ENCODE measurements at places on chromosomes 7 and 10.

DNA sequence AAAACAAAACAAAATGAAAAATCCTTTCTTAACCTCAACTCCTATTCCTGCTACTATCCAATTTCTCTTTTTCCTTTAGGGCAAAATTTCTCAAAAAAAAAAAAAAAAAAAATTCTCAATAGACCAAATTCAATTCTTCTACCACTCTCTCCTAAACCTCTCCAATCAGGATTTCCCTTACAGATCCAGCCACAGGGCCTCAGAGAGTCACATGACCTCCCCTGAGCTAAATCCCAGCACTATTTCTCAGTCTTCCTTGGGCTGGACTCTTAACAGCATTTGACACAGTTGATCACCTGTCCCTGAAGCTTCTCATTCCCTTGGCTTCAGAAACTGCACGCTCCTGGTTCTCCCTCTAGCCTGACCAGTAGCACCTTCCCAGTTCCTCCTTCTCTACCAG, 4.9 kb downstream of the ZNF12 start:
- DNase-seq, result no peak

DNA sequence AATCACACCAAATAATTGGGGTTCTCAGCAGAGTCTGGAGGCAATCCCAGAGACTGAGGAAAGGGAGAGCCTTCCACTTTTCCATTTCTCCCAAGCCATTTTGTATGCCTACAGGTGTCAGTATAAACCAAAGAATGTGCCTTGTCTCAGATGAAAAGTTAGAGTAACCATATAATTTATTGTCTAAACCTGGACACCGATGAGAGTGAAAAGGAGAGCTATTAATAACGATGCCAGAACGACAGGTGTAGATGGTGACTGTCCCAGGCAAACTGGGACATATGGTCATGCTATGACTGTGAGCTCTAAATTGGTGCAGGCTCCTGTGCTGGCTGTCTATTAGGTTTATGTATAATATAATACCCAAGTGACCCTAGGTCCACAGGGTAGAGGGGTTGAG, 219.6 kb downstream of the ARHGAP12 start:
- DNase-seq, result no peak

GRCh38 chr10:62726142-62726541, 78.4 kb upstream of the ADO start:
- no peak for DNase-seq

- no peak for DNase-seq
Measured at GRCh38 chr10:117574498-117575146, 32.1 kb downstream of the EMX2 start.

GRCh38 chr7:44172803-44173424, 16.3 kb downstream of the GCK start:
- no peak for DNase-seq

DNA sequence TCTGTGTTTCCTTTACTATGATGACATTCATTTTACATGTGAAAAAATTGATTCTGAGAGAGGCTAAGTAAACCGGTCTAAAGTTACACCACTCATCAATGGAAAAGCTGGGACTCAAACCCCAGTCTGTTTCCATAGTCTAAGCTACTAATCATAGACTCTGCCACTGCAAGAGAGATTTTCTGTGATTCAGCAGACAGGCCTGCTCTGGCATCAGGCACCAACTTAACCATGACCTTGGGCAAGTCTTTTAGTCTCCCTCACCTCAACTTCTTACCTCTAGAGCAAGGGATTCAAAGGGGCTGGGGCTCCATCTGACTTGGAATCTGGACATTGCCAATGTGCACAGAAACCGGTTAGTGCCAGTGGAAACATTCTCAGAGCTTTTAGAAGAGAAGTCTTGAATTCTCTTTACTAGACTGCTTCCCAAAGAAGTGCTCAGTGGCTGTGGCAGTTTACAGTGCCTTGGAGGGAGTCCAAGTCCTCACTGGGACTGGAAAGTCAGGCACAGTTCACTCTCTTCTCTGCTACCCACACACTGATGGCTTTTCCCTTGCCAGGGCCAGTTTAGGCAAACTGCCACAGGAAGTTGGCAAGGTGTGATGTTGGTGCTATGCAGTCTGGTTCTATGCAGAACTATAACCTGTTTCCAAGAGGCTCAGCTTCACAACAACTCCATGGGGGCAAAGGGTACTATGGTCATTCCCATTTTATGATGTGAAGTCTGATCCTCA, 4.5 kb upstream of the BLNK start:
- no peak for DNase-seq

DNA sequence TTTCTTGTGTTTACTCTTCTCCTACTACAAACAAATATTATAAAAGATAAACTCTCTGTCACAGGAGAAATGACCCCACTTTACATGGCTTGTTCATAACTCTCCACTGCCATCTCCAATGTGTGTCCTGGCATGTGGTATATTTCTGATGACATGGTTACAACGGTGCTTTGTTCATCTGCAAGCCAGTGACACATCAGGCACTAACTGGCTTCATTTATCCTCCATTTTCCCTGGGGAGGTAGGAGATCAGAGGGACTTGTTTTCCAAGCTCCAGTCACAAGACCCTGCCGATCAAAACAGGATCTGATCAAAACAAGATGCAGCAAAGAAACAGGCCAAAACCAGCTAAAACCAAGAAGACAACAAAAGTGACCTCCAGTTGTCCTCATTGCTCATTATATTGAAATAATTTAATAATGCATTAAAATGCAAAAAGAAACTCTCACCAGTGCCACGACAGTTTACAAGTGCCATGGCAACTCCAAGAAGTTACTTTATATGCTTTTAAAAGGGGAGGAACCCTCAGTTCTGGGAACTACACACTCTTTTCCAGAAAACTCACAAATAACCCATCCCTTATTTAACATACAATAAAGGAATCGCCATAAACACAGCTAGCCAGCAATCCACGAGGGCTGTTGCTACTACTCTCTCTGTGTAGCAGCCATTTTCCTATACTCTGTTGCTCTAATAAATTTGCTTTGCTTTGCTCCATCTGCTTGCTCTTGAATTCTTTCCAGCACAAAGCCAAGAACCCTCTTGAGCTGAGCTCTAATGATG, 224.2 kb downstream of the XPNPEP1 start:
- DNase-seq, result no peak

DNA sequence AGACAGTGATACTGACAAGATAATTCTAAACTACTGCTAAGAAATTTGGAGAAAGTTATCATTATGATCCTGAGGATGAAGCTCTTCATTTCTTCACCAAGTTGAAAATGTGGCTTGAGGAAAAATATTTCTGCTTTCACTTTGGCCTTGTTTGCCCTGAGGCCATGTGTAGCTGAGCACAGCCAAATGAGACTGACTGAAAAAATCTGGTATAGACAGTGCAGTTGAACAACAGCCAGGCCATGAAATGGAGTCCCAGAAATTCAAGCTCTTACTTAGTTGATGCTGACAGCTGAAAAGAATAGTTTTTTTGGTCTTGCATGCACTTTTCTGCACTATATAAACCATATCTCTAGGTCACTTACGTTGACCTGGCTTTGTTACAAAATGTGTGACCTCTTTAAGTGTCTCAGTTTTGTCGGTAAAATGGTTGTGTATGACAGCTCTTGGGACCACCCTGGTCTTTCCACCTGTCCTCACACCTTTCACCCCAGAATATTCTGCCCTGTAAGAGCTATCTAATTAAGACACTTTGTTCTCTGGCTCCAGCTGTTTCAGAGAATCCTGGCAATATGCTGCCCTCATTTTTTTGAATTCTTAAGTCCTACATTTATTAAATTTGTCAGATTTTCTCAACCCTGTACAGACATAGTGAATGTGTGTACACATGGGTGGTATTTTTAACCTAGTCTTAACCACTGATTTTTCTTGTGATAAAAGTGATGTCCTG, 91.3 kb downstream of the CD36 start:
- DNase-seq, result no peak

DNA sequence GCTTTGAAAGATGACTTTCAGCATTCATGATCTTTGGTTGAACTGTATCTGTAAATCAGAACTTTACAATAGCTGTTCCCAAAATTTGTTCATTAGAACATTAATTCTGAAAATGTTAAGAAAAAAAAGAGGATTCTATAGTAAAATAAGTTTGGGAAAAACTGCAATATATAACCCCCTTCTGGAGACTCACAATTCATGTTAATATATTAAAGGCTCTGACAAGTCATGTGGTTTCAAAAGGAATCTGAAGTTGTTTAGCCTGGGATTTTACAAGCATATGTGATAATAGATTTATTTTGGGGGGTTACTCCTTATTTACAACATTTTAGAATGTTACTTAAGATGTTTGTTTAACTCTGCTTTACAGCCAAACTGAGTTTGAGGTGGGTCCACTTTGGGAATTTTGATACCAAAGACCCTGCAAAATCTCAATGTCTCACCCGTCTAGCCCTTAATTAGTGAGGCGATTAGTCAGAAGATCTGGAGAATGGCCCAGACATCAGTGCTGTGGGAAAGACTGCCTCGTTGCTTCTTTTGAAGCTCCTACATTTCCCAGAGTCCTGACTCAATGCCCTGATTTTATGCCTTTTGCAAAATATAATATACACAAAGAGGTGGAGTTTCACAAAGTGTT, 40.0 kb downstream of the CDK1 start:
- no peak for DNase-seq

GRCh38 chr7:121204537-121204936, 124.3 kb upstream of the WNT16 start:
- DNase-seq, result no peak

DNA sequence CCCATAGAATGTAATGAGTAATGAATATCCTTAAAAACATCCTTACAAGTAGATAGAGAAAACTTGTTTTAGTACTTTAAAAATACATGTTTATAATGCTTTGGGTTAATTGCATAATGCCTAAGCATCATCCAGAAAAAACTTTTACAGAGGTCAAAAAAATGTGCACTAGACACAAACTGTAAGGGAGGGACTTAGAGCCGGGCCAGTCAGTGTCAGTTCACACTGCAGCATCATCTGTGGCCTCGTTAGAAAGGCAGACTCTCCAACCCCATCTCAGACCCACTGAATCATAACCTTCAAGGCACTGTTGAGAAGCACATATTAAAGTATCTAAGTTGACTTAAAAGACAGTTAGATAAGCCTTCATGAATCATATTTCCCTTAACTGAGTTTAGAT, 230.1 kb upstream of the PRPS1L1 start:
- no peak for DNase-seq

DNA sequence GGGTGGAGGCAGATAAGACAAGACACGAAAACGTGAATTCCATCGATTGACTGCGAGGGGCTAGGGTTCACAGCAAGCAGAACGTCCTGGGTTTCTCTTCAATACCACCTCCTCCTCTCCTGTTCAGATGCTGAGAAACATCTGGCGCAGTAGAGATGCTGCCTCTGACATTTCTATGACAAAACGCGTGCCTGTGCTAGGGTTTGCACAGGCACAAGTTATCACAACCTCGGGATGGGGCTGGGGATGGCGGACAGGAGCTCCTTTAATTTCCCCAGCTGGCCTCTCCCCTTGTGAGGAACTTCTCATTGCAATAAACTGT, 99.8 kb upstream of the SVIL start:
- DNase-seq, result no peak

DNA sequence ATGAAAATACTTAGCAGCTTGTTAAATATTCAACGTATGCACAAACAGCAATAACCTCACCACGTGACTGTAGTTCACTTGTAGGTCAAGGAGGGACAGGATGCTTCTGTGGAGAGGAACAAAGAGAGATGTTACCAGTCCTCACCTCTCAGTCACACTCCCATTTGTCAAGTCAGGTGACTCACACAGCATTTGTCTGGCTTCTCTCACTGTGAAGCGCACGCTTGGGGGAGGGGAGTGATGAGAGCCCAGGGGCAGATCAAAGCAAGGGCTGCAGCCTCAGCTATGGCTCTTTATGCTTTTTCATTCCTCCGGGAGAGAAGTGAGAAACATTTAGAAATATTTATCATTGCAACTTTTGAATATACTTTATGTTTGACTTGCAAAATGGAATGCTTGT, 2.9 kb upstream of the RBM20 start:
- DNase-seq, result no peak

DNA sequence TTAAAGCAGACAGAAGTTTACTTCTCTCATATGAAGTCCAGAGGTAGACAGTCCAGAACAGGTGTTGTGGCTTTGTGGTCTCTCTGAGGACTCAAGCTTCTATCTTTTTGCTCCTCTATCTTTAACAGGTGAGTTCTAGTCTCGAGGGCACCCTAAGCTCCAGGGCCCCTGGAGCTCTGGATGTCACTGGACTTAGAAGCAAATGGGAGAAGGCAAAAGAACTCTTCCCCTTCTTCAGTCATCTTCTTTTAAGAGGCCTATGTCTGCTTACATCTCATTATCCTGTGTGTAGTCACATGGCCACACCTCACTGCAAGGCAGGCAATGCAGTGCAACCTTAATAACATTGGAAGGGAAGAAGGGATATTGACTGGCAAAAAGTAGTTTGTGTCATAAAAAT, 61.6 kb downstream of the ADCYAP1R1 start:
- DNase-seq, result no peak

- no peak for DNase-seq
Measured at GRCh38 chr7:114790521-114790920, 131.4 kb upstream of the MDFIC start.

DNA sequence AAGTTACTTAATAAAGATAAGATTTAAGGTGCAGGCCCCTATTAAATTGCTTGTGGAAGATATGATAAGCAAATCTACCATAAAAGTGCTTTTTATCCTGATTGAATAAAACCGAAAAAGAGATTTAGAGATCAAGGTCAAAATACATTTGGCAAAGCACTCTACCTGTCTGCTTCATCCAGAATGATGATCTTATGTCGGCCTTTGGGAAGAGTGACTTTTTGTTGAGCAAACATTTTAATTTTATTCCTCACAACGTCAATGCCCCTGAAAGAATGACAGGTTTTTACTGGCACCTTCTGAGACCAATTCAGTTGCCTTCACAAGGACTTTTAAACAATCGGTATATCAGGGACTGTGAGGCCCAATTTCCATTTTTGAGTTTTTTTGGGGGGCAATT, 7.7 kb downstream of the RFC2 start:
- no peak for DNase-seq

- no peak for DNase-seq
Measured at GRCh38 chr10:79328737-79329504, 18.3 kb upstream of the PPIF start.

GRCh38 chr10:7592627-7593026, 74.1 kb downstream of the ITIH5 start:
- no peak for DNase-seq

GRCh38 chr10:2111965-2112364, 374.6 kb upstream of the ADARB2 start:
- DNase-seq, result no peak

- no peak for DNase-seq
Measured at GRCh38 chr7:55247428-55247827, 117.7 kb upstream of the LANCL2 start.

- no peak for DNase-seq
Measured at GRCh38 chr10:102068216-102068615, 3.1 kb downstream of the HPS6 start.

DNA sequence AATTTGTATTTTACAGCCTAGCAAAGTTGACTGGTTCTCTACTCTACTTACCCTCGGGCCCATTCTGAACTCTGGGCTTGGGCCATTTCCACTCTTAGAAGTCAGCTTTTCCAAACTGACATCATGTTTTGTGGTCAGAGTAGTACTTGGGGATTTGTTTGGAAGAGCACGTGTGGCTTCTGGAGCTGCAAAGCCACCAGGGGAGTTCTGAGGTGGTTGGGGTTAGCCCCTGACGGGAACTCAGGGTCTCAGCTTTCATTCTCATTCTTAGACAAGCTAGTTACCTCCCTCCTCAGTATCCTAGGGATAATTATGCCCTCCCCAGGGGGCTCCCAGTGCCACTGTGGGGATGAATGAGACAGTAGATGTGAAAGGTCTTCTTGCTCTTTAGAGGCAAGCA, 647.7 kb upstream of the GALNT17 start:
- no peak for DNase-seq

GRCh38 chr10:120456143-120456625, 843 bp upstream of the PLPP4 start:
- DNase-seq, result no peak
